Mucosa of gallbladder (tissue), 1 donor: ENCODE measurements at places on chromosomes 6 and 20.

GRCh38 chr6:113281431-113281830 is 575.7 kb upstream of the MARCKS start:
- DNase-seq, result no peak

DNA sequence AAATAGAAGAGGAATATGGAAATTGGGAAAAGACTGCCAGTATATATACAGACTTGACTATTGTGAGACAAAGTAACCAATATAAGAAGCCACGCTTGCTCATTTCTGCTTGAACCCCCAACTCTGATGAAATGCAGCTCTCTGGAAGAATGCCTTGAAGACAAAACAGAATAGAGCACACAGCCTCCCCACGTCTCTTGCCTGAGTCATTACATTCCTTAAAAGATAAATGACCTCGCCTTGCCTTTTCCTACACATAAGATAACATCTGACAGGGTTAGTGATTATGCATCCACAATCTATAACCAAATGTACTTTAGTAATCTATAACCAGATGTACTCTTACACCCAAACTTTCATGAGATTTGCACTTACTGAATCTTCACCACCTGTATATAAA is 141.1 kb upstream of the EEF1E1 start:
- DNase-seq, result no peak

GRCh38 chr20:9442858-9443257 is 71.5 kb upstream of the LAMP5 start:
- no peak for DNase-seq

GRCh38 chr6:166206066-166206465 is 38.4 kb upstream of the TBXT start:
- no peak for DNase-seq

DNA sequence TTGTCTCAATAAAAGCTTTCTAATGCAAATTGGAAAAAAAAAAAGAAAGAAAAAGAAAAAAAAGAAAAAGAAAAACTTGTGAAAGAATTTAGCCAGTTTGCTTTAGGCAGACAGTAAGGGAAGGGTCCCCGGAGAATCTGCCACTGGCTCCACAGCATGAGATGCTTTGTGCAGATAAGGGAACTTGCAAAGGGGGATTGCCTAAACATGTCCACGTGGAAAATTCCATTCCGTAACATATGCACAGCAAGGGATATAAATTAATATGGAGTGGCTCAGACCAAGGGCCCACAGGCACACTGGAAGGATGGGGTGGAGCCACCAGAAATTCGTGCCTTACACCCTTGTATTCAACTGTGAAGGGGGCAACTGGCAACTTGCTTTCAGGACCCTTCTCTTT is 45.4 kb downstream of the MKKS start:
- no peak for DNase-seq
